NCI-H1048 (cell line): ENCODE measurements at places on chromosomes 7 and 10.

DNA sequence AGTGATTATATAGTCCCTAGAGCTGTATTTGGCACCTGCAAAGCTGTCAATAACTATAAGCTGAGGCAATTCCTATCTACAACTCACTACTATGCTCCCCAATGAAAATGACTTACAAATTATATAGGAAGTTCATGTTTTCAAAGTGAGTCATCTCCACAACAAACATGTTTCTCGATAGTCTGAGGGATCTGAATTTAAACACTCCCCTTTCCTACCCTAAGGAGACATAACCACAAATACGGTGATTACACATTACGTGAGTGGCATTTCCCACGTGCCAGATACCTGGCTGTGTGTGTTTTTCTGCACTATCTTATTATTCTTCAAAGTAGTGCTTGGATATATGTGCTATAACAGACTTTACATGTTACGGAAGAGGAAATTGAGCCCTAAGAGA lies 122.5 kb upstream of the C1QL3 start:
- DNase-seq = no peak

DNA sequence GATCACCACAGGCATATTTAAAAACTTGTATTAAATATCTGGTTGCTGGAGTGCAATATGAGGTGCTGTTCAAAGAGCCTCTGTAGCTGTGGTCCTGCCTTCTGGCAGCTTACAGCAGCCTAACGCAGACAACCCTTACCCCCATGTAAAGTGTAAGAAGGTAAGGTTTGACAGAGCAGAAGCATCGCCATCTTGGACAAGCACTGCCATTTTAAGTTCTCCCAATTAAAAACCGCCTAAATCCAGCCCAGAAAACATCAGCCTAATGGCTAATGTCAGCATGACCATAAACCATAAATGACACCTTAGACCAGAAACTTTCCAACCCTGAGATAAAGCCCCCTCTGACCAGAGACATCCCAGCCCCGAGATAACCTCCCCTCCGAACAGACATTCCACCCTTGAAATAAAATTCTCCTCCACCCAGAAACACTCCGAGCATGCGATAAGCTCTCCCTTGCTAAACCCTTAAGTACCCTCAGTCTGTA lies 5.3 kb upstream of the OIT3 start:
- DNase-seq = no peak

DNA sequence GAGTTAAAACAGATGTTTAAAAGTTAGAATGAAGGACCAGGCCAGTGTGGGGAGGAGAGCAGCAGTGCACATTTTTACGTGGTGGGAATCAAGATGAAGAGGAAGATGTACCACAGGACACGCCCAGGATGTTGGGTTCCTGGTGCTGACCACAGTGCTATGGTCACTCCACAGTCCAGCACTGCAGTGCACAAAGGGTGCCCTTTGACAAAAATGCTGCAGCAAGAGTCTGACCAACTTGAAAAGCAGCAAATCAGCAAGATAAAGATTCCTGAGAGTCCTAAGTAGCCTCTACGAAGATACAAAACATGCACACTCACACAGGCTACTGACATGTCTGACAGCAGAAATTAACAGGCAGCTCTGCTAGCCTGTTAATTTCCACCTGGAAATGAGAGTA lies 107.1 kb downstream of the PIP4K2A start:
- DNase-seq = no peak

DNA sequence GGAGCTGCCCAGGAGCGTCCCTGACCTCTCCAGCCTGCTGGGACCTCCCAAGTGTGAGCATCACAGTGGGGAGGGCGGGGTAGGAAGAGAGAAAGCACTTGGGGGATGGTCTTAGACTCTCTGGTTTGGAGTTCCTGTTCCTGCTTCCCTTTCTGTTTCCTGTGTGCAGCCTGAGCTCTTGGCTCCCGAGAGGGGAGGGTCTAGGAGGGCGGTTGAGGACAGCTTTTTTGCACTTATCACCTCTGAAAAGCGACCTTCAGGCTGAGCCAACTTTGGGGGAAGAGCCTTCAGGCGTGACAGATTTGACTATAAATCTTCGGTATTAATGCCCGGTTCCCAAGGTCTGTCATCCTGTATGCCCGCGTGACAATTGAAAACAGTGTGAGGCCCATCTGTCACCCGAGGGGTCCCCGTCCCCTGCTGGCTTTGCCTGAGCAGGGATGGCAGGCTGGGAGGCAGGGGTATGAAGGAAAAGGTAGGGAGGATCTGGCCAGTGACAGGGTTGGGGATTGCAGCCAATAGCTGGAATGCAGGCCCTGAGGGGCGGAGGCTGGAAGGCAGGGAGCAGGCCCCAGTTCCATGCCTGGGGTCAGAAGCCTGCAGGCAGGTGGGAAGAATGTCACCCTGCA lies 78.6 kb downstream of the CDH23 start:
- DNase-seq = no peak

GRCh38 chr10:15222511-15222910 lies 54.0 kb upstream of the NMT2 start:
- DNase-seq = no peak

DNA sequence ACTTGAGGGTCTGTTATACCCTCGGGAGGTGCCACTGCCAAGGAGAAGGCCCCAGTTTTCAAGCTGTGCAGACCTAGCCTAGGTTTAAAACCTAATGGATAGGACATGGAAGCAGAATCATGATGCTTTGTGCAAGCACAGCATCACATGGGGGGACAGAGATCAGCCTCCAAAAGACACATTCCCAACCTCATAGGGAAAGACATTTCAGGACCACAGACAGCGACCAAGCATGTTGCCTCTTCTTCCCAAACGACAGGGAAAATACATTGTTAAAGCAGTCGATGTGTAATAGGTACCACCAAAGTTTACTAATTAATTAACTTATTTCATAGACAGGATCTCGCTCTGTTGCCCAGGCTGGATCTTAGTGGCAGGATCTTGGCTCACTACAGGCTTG lies 573.9 kb downstream of the TCERG1L start:
- DNase-seq = no peak

DNA sequence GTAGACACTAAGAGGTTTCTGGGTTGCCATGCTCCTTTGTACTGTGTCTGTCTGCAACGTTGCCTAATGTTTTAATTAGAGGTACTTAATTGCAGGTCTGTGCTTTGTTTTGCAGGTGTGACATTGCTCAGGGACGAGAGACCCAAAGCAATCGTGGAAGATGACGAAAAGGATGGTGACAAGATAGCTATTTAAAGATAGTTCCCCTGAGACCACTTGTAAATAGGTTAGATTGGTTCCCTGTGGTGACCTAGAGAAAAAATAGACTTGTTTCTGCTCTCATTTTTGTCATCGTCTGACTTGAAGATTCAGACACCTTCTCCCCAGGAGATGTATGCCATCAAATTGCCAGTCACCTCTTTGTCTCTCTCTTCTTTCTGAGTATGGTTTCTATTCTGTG lies 20.1 kb downstream of the PPP1R17 start:
- no peak for DNase-seq
